ENCODE measurements at places on chromosomes 2 and 18.

DNA sequence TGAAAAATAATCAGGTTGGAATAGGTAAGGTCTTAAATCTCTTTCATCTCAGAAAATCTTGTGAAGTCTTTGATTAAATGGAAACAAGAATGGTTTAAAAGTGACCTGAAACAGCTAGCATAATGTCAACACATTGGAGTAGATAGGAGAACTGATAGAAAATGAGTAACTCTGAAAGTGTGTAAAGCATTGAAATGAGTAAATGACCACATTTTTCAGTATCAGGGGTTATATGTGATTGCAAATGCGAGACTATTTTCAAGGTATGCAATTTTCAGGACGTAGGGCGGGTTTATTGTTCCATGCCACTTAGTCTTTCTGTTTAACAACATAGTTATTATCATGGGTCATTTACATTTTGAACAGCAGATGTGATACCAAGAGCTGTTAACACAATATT, 1383.2 kb downstream of the LRP1B start:
- DNase-seq = no peak

DNA sequence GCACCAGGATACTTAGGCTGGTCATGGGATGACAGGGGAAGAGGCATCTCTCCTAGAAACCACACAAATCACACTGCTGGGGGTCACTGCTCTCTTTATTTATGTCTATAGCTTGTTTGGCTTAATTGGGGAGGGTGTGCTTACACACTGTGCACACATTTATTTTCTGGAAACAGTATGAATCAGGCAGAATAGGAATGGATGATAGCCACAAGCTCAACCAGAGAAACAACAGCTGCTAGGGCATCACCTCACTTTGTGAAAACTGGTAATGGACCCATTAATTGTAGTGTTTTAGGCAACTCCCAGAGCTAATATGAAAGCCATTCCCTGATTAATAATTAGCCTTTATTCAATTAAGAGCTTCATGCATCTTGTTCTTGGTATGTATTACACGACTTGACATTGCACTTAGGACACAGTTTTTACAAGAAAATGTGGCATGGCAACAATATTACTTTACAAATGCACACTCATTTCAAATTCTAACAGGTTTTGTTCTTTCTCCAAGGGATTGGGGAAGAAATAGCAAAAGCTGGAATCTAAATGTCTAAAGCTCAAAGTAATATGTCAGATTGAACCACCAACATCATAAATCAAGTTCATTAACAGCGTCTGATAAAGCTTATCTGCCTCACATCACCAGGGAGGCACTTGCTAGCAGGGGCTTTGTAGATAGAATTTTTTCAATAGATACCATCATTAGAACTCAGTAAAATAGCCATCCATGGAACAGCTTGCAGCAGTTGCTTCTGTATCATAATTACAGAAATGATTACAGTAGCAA, 361.9 kb upstream of the FSHR start:
- DNase-seq = no peak

- DNase-seq = no peak
Measured at GRCh38 chr2:171811245-171811628, 82.8 kb downstream of the SLC25A12 start.

GRCh38 chr2:196504788-196505187, 134.7 kb upstream of the CCDC150 start:
- DNase-seq = no peak

DNA sequence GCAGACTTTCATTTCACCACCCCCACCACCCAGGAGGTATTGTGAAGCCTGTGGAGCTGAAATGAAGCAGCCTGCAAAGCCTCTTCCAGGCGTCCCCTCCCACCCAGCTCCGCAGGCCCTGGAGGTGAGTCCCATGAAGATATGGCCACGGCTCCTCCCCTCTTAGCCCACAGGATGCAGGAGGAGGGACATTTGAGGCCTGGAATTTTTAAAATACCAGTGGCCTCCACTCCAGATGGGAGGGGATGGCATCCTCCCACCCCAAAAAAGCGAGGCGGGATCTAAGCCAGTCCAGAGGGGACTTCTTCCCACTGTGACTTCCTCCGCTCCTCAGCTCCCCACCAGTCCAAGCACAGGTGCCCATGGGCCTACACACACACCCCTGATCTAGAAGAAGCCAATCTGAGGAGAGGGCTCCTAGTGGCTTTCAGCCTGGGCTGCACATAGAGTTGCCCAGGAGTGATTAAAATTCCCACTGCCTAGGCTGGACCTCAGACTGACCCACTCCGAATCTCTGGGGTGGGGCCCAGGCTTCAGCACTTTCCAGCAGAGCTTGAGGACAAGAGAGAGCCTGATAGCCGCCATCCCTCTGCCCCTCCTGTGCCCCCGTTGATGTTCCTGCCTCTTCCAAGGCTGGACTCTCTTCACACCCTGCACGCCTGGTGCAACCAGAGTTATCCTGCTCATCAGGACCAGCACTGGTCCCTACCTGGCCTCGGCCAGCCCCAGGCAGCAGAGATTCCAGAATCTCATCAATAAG, 206.9 kb downstream of the TNS1 start:
- DNase-seq = no peak

- no peak for DNase-seq
Measured at GRCh38 chr2:104290566-104290891, 563.4 kb upstream of the POU3F3 start.

- DNase-seq = peak; percentile 74
Measured at GRCh38 chr2:46650556-46651001, 171.2 kb downstream of the TMEM247 start.

DNA sequence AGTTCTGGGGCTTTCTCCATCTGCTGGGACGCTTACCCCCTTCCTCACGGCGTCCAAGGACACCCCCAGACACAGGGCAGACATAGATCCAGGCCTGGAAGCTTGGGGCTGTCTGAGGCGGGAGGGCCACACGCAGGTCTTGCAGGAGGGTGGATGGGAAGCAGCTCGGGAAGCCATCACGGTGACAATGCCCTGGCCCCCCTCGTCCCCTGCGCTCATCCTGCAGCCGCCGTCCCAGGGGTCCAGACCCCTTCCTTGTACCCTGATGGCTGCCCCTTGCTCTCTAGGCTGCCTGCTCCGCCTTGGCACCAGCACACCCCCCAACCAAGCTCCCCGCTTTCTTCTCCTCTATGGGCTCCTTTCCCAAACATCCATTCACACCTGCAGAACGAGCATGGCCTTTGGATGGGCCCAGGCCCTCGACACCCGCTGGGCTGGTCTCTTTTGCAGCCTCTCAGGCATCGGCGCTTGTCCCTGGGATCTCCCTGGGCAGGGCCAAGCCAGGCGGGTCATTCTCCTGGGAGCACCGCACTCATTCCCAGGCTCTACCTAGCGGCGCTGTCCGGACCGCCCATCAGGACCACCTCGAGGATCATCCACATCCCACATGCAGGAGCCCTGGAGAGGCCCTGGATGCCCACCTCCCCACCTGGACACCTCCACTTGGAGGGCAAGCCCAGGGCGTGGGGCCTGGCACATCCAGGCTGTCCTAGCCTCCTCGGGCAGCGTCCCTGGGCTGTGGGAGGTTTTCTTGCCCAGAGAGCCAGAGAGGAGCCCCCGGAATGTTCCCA, 274.9 kb downstream of the NDUFA10 start:
- DNase-seq = no peak

- DNase-seq = no peak
Measured at GRCh38 chr2:113132414-113133021, 5.1 kb downstream of the IL1RN start.

- DNase-seq = no peak
Measured at GRCh38 chr18:2987876-2988790, 24.8 kb downstream of the LPIN2 start.

DNA sequence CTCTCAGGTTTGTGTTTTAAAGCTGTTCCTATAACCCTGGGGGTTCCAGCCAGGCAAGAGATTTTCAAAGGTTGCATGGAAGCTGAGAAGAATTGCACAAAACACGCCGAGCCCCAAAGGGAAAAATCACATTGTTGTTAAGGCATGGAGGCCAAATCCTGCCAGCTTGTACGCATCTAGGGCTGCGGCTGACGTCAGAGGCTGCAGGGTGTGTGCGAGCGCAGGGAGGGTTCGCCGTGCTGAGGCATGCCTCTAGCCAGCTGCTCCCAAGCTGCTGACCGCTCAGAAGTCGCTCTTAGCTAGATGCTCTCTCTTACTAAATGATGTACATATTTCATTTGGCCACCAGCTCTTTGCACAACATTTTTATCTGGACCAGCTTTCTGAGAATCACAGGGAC, 191.8 kb downstream of the LPIN1 start:
- DNase-seq = no peak

DNA sequence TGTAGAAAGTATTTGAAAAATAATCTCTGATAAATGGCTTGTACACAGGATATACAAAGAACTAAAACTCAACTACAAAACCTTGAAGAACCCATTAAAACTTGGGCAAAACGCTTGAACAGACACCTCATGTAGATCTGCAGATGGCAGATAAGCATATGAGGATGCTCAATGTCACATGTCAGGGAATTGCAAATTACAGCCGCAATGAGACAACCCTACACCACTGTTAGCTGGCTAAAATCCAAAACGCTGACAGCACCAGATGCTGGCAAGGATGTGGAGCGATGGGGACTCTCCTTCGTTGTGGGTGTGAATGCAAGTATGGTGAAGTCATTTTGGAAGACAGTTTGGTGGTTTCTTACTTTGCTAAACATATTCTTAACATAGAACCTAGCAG, 53.7 kb downstream of the SNTG2 start:
- DNase-seq = no peak

- DNase-seq = no peak
Measured at GRCh38 chr2:219031005-219031738, 10.1 kb downstream of the CFAP65 start.

DNA sequence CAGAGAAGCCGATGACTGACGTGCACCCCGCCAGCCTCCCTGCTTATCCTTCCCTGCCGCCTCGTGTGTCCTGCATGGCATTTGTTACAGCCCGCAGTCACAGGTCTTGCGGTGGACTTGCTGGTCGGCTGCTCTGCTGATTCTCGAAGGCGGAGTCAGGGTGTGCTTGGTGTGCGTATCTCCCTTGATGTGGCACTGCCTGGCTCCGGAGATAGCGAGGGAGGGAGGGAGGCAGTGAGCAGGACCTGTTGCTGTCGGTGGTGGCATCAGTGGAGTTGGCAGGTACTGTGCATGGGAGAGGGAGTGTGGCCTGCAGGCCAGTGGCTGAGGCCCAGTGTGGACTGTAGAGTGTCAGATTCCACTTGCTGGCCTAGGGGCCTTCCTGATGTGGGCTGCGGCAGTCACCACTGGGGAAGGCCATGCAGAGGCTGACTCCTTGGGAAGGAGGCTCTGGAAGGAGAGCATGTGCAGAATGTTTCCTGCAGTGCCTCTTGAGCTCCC, 198.9 kb downstream of the AGAP1 start:
- DNase-seq = no peak

GRCh38 chr2:163475815-163476214, 260.0 kb downstream of the FIGN start:
- no peak for DNase-seq

DNA sequence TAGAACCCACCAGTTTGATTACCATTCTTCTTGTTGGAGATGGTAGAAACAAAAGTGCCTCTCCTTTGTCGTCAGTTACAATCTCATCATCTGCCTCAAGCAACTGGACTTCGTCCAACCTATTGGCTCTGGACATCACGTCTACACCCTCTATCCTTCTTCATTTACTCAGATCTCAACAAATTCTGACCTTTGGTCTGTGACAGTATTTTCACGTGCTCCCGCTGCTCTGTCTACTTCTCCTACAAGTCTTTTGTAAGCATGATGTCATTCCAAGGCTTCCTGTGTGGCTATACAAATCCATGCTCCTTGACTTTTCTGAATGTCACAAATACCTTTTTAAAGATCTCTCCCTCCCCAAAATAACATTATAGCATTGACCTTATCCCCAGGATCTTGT, 43.0 kb upstream of the PID1 start:
- DNase-seq = no peak

DNA sequence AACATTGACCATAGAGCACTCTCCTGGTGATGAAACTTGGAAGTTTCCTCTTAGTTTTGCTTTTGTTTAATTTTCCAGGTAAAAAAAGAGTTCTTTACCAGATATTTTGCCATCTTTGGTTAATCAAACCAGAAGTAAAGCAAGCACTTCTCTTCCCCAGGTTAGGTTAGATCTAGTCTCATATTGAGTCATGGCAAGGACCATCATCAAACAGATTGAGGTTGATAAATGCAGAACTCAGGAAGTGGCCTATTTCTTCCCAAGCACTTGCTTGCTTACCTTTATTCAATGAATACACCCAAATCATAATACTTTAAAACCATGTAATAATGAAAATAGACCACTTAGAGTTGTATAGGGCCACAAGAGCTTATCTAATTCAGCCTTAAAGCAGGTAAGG, 23.4 kb downstream of the DNAH6 start:
- no peak for DNase-seq

GRCh38 chr2:16015903-16016265, 75.5 kb downstream of the MYCN start:
- DNase-seq = no peak

DNA sequence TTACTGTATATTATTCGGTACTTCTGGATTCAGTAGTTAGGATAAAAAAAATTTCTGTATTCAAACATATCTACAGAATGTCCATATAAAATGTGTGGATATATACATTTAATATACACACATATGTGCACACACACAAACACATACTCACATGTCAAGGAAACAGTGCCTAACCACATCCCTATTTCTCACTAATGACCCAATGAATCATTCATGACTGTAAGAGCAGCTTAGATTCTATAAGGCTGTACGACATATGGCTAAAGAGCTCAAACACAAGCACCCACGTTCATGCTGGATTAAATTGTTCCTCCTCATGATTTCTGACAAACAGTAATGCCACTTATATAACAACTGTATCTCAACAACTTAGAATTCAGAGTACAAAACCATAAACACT, 457.3 kb downstream of the ADCYAP1 start:
- no peak for DNase-seq

DNA sequence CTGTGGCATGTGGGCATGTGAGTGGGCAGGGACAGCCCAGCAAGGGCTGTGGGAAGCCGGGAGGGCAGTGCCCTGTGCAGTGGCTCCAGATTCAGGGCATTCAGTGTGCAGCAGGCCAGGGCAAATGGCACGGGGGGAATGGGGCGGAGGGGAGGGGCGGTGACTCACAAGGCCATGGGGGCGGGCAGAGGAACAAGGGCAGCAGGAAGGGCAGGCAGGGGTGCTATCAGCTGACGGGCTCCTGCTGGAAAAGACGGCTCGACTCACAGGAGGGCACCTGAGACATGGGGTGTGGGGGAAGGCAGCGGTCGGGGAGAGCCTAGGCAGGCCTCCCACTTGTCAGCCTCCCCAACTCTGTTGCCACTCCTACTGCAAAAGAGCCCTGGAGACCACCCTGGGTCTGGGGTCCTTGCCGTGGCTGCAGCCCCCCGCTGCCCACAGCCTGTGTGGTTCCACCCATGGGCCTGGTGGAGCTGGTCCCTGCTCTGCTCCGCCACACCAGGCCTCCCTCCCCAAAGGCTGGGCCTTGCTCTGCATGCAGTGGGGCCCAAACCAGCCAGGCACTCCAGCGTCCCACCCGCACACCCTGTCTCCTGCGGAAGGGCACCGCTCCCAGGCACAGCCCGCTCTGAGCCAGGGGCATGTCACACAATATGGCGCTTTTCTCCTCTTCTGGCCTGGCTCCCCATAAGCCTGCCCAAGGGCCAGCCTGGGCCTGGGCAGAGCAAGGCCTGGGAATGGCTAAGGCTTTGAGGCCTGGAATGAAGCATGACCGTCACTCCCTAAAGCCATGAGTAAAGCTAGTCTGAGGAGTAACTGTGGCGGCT, 25.9 kb downstream of the HS6ST1 start:
- no peak for DNase-seq
